HS-5 (cell line): ENCODE measurements at places on chromosomes 5 and 9.

GRCh38 chr9:69898714-69899209 is 78.1 kb downstream of the CFAP95 start:
- DNase-seq, result peak; percentile 84

DNA sequence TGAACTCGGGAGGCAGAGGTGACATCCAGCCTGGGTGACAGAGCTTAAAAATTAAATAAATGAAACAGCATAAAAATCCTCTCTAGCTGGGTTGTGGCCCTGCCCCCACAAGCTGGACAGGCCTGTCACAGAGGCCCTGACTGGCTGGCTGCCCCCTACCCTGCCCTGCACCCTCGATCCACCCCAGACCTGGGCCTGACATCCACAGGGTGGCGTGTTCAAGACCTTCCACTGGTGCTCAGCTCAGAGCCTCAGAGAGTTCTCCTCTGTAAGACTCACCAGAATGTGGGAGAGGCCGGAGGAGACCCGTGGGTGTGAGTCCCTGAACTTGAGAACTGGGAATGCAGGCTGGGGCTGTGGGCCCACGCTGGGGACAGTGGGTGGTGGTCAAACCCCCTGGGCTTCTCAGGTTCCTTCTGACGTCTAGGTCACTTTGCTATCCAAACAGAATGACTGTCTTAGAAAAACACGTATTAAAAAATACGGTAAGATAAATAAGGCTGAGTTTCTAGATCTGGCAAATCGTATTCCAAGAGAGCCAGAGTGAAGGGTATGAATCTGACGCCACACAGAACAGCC is 9.7 kb upstream of the WDR38 start:
- no peak for DNase-seq

GRCh38 chr5:172680921-172681320 is 39.9 kb downstream of the NEURL1B start:
- DNase-seq, result no peak

GRCh38 chr5:6581559-6582426 is 51.1 kb downstream of the NSUN2 start:
- DNase-seq, result no peak

DNA sequence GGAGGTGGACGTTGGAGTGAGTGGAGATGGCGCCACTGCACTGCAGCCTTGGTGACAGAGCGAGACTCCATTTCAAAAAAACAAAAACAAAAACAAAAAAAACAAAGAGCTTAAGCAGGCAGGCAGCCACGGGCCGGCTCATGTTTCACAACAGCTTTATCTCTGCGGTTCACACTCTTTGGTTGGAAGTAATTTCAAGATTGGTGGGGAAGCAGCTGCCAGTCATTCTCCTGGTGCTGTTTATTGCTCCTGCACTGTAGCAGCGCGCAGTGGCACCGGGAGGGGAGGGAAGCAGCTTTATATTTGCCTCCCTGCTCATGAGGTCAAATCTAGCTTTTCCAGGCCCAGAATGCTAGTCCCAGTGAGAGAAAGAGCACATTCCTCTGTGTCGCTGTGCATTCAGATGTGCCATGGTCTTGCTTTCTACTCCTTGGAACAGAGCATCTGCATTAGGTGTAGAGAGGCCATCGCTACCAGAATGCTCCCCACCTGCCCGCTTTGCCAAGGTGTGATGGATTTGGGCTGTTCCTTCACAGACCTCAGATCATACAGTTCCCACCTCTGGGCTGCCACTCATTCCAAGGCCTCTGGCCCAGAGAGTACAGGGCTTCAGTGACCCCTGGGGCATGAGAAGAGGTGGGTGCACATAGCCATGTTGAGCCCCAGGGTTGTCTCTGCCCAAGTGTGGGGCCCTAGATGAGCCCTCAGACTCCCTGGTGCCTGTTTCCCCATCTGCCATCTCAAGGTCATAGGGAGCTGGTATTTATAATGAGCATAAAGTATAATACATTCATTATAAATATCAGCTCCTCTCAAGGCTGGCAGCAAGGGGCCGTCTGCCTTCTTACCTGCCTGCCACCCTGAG is 270.4 kb downstream of the MED10 start:
- DNase-seq, result no peak

DNA sequence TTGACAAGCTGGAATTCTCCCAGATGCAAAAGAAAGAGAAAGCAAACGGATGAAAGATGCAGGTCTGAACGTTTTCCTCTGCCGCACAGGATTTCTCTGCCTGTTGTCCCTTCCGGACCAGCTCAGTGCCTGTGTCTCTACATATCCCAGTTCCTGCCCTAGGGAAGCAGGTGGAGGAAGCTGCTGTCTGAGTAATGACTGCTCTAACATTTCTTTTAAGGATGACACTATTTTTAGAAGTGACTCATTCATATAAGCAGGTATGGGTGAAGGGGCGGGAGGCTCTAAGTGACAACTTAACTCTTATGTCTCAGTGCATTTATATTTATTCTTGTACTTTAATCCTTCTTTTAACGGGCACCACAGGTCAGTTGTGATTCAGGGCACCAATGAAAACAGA is 128.8 kb downstream of the SLC24A2 start:
- DNase-seq, result no peak

GRCh38 chr9:70488098-70488792 is 73.8 kb upstream of the KLF9 start:
- no peak for DNase-seq

- DNase-seq, result no peak
These were observed 18.9 kb downstream of the GOLPH3 start for GRCh38 chr5:32155211-32155610.

DNA sequence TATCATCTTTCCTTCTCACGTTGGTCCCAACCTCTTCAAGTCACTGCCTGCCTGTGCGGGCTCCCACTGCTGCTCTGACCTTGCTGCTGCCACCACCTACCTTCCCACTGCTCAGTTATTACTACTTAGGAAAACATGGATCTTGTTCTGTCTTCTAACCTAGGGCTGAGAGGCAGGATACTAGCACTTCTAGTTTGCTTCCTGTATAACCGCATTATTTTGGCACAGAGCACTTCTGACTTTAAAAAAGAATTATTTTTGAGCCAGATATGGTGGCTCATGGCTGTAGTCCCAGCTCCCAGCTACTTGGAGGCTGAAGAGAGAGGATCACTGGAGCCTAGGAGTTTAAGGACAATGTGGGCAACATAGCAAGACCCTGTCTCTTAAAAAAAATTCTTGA is 135.4 kb upstream of the GNA14 start:
- DNase-seq, result no peak

DNA sequence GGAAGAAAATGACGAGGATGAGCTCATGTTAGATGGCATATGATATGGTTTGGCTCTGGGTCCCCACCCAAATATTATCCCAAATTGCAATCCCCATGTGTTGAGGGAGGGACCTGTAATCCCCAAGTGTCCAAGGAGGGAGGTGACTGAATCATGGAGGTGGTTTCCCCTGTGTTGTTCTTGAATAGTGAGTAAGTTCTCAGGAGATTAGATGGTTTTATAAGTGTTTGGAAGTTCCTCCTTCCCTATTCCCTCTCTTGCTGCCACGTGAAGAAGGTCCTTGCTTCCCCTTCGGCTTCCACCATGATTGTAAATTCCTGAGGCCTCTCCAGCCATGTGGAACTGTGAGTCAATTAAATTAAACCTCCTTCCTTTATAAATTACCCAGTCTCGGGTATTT is 10.1 kb downstream of the EDIL3 start:
- DNase-seq, result no peak

DNA sequence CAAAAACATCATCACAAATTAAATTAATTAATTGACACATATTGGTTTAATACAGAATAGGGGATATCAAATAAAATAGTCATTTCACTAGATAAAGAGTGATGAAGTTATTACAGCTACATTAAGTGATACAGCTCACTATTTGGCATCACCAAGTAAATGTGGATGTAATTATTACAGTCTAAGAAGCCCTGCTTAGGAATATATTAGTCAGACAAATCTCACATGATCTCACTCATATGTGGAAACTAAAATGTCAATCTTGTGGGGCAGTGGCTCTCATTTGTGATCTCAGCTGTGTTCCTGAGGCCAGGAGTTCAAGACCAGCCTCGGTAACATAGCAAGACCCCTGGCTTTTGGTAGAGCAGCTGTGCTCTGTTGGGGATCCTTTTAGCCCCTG is 233.4 kb upstream of the RGMB start:
- no peak for DNase-seq

DNA sequence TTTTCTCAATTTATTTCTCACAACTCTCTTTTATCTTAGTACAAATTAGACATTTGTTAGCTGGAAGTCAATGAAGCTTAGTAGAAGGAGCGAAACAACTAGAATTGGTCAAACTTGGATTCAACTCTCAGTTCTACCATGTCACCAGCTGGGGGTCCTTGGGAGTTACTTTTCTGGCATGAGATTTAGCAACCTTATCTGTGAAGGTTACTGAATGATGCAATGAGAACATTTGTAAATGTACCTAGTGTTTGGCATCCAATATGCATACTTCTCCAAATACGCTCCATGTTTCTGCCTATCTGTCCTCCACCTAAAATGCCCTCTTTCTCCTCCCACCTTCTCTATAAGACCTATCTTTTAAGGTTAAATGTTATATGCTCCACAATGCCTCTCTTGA is 6.3 kb downstream of the HNRNPA0 start:
- DNase-seq, result no peak
